ENCODE measurements at places on chromosomes 3 and 15. TPM values are rescaled to one million over a fixed set of nuclear protein-coding genes. Genes with fewer than 3 reads are reported as not detected.

Gene ZPLD1
- total RNA-seq: not detected

Gene TUSC7
- not detected for total RNA-seq

Gene SERP1
- 160 TPM for total RNA-seq

Gene CCR8
- not detected for total RNA-seq

Gene TTLL13
- 0.07 TPM for total RNA-seq

Gene SLC22A13
- not detected for total RNA-seq

Gene LRRC31
- total RNA-seq: not detected

Gene SLC6A11
- 0.95 TPM for total RNA-seq

Gene NIT2
- 123 TPM for total RNA-seq

Gene CD200R1
- 0.67 TPM for total RNA-seq

Gene LINS1
- total RNA-seq: 8.0 TPM

Gene PRTG
- total RNA-seq: 2.9 TPM

Gene GOLGA6L22
- total RNA-seq: not detected

- DNase-seq: no peak
These were observed 17.7 kb downstream of the TM4SF18 start for GRCh38 chr3:149315694-149316093.

DNA sequence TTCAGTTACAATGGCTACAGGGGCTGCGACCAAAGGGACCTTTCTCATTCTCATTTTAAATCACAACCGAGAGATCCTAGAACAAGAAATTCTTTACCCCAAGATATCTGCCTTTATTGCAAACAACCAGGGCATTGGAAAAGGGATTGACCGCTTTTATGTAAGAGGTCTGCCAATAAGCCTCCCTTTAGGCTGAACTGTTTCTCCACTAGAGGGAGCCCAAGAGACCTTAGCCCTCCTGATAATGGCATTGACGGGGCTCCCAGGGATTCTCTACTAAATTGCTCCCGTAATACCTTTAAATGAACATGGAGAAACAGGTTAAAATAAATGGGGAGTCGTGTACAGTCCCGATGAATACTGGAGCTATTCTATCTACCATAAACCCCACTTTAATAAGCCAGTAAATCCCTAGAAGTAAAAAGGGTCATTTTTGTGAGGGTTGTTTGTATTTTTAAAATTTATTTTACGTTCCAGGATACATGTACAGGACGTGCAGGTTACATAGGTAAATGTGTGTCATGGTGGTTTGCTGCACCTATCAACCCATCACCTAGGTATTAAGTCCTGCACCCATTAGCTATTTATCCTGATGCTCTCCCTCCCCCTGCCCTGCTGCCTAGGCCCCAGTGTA is 7.5 kb upstream of the IGSF10 start:
- peak; percentile 25 for DNase-seq

DNA sequence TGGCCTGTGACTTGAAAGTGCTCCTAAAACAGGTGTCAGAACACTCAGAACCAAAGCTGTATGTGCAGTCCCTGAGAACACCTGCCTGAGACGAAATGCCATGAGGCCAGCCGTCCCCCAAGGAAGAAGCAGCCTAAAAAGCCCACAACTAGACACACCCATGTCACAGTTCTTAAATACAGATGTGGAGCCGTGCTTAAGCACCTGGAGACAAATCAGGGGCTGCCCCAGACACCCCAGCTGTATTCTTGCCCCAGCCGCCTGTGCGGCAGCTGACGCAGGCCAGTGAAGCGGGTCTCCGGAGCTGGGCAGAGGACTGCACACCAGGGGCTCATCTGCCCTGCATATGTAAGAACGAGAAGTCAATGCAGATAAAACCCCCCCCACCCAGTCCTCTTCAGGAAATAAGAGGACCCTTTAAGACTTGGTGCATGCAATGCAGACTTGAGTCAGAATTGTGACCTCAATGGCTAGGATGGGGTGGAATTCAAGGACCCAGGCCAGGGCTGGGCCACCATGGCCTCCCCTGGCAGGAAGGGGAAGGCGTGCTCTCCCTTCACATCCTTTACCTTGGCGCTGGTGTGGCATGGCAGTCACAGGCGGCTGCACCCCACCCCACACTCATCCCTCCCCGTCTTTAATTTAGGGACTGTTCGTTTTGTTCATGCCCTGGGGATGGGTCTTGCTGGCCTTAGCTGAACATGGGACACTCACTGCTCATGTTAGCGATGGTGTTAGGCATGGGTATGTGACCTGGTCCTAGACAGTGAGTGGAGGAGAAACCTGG is 27.7 kb upstream of the PLXNA1 start:
- no peak for DNase-seq

DNA sequence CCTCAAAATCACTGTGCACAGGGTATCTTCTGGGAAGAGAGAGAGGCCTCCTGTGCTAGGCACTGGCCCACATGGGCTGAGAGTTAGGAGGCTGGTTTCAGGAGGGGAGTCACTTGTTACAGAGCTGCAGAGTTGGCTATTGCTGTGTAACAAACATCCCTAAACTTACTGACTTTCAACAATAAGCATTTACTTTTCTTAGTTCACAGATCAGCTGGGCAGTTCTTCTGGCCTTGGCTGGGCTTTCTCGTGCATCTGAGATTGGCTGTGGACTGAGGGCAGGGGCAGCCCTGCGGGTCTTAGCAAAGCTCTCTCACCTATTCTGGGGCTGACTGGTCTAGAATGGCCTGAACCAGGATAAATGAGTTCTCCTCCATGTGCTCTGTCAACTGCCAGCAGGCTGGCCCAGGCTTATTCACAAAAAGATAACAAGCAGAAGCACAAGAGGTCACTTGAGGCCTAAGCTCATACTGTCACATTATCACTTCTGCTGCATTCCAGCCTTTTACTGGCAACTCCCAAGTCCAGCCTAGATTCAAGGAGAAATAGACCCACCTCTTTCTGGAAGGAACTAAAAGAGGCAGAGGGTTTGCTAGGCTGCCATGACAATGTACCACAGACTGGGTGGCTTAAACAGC is 17.2 kb upstream of the RBSN start:
- no peak for DNase-seq

DNA sequence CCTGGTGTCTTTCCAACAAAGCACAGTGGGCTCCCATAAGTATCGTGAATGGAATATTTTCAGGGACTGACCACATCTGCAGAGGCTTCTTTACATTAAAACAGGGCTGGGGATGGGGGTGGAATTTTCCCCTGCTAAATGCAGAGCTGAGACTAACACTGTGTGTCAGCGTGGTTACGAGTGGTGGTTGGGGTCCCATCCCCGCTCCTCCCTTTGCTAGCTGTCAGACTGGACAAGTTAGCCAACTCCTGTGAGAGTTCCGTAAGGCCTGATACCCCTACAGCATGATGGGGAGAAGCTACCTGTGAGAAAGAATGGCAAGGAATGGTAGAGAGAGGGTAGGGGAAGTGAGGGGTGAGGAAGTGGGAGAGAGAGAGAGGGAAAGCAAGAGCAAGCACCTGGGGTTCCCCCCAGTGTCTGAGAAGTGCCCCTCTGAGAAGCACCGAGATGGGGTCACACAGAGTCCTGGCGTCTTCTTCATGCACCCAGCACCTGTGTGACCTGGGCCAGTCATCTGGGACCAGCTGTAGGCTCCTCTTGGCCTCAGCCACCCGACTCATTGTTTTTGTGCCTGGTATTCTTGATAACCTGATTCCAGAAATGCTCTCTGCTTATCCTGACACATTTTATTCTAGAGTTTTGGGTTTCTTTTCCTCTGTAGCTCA is 395.8 kb downstream of the CACNA2D3 start:
- no peak for DNase-seq

GRCh38 chr3:128568602-128569490 is 75.8 kb upstream of the GATA2 start:
- no peak for DNase-seq

- no peak for DNase-seq
These were observed 2.7 kb upstream of the PARP16 start for GRCh38 chr15:65289261-65289854.

DNA sequence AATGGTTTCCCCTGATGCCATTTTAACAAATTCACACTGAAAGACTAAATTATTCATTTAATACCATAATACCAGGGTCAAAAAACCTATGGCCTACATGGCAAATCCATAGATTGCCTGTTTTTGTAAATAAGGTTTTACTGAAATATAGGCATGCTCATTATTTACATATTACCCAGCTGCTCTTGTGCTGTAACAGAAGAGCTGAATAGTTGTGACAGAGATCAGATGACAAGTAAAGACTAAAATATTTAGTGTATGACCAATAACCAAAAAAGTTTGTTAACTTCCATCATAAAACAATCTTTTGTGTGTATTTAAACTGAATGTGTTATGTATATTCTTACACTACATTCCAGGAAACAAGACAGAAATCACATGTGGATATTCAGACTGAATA is 60.2 kb downstream of the DENND4A start:
- no peak for DNase-seq

- no peak for DNase-seq
These were observed 1.0 kb downstream of the TASOR start for GRCh38 chr3:56681984-56682461.

GRCh38 chr15:52789601-52790168 is 451 bp downstream of the ONECUT1 start:
- peak; percentile 29 for DNase-seq

DNA sequence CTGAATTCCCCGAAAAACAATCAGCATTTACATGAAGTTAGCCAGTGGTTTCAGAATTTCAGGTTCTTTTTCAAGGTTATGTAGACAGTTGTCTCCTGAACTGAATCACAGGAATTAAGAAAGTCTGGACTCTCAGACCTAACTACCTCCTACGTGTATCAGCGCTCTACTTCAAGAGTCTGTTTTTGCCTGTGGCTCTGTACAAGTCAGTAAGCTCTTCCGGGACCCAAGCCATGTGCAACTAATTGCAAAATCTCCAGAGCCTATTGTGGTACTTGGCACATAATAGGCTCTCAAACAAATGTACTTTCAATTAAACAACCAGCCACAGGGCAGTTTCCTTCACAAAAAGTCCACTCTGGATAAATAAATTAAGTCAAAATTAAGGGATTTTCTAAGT is 414.2 kb downstream of the PDCD6IP start:
- DNase-seq: peak; percentile 21

DNA sequence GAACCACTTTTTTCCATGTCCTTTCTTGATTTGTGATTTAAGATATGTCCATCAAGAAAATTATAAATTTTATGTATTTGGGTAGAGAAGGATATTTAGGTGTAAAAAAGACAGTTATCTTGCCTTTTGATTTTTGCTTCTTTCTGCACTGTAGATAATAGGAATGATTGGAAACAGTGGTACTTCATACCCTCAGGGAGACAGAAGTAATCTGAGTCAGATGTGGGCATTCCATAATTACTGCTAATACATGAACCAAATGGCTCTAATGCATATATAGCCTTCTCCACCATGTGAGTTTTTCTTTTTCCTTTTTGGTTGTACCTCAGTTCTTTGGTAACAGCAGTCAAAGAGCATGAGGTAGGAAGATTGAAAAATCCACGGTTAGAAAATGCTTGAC is 67.2 kb downstream of the RARB start:
- no peak for DNase-seq

DNA sequence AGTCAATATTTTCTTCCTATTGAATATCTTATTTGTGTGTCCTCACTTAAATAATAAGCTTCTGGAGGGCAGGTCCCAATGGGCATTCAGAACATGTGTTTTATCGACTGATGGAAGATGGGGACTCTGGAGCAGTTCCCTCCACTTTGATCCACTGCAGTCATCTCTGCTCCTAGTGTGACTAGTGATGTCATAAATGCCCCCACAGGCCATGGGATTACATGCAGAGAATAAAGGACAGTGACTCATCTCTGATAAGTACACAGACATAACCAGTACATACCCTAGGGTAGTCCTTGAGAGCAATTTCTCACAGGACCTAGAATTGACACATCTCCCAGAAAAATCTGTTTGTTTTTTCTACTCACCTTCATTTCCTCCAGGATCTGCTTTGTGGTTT is 49.4 kb upstream of the FMN1 start:
- DNase-seq: peak; percentile 15

DNA sequence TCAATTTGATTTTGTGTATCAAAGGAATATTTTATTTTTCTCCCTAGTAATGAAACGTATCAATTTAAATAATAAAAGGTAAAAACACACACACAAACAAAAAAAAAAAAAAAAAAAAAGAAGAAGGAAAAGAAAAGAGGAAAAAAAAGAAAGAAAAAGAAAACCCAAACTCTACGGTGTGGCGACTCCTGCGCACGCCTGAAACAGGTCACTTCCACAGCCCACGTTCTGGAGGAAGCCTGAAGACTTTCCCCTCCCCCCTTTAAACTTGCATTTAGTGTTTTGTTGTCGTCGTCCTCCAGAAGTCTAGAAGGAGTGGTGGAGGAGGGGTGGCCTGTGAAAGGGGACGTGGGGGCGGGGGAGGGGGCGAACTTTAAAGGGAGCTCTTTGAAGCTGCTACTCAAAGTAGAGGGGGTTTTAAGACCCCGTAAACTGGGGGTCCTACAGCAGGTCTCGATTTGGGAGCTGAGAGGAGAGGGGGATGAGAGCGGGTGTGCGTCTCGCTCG is 2.3 kb upstream of the TLE3 start:
- DNase-seq: no peak

DNA sequence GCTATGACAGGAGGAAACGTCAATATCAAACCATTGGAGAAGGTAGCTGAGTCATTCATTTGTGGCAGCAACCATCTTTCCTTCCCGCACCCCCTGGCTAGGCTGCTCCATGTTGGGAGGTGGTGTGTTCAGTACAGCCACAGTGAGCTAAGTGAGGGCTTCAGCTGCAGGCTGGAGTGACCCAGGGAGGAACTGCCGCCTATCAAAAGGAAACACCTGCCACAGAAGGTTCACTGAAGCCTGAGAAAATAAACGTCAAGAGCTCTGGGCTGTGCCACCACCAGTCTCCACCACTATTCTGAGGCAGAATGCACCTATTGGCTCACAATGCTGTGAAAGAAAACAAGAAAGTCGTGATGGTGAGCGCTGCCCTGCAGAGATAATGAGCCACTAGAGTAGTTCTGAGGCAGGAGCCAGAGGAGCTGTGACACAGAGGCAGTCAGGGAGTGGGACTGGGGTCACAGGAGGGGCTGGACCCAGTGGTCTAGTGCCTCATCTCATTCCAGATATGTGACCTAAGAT is 34.8 kb upstream of the CD47 start:
- no peak for DNase-seq

- no peak for DNase-seq
These were observed 77.6 kb downstream of the SLC12A8 start for GRCh38 chr3:125134952-125135351.

DNA sequence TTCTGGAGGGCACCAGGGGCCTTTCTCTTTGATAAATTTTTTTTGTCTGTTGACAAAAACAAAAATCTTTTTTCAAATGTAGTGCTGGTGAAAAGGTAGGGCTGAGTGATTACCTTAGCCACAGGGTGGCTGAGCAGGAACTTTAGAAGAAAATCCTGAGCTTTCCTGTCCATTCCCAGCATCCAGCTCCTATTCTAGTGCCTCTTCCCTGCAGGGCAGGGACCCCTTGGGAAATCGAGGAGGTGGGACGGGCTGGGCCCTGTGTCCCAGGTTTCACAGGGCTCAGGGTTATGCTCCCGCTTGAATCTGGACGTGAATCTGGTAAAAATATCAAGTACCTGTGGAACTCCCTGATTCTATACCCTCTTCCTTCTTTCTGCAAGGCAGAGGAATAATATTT is 31.7 kb downstream of the EDEM1 start:
- no peak for DNase-seq

DNA sequence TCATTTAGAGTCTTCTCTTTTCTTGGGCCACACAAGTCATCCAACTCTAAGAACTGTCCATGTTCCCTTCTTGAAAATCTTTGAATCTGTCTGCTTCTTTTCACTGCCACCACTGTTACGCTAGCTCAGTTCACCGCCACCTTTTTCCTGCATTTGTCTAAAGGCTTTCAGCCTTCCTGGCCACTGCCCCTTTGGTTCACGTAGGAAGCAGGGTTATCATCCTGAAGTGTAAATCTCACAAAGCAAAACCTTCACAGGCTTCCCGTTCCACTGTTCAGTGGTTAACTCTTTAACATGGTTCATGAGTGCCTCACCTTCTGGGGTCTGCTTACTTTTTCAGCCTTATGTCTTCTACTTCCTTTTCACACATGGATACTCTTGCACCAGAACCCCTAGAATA is 26.3 kb upstream of the CCDC39 start:
- no peak for DNase-seq

Measured in MG63 (cell line).